ENCODE measurements at places on chromosomes 7 and 10.

GRCh38 chr7:104967595-104967994 is 46.4 kb upstream of the KMT2E start:
- no peak for DNase-seq

GRCh38 chr7:44111761-44112160 is 7.6 kb downstream of the AEBP1 start:
- DNase-seq, result no peak

DNA sequence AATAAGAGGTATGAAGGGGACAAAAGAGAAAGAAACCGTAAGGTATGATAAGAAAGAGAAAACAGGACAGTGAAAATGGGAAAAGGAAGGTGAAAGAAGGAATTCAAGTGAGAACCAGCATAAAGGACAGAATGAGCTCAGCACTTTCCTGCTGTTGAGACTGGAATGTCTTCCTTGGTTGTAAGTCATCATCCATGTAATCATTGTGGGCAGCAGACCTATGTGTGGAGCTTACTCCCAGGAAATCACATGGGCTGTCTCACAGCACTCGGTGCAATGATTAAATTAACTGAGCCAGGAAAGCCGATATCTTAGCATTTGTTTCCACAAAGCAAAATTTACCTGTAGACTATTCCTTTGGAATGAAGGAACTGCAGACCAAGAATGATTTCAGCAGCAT is 118.1 kb downstream of the PRKCQ start:
- no peak for DNase-seq

DNA sequence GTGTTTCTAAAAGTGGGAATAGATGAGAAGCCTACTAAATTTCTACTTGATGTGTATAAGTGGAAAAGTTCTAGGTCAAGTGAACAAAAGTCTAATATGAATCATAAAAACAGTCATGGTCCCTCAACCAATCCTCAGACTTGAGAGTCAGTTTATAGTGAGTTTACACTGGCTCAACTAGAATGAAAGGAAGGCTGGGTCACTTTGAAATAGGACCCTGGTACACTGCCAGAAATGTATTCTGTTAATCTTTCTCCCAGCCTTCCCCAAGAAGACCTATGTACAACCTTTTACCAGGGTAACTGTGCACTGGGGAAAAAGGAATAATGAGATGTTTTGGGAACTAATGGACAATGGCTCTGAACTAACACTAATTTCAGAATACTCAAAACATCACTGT is 17.3 kb downstream of the ELMO1 start:
- no peak for DNase-seq

- DNase-seq, result no peak
Measured at GRCh38 chr7:145152589-145152988, 316.7 kb upstream of the TPK1 start.

DNA sequence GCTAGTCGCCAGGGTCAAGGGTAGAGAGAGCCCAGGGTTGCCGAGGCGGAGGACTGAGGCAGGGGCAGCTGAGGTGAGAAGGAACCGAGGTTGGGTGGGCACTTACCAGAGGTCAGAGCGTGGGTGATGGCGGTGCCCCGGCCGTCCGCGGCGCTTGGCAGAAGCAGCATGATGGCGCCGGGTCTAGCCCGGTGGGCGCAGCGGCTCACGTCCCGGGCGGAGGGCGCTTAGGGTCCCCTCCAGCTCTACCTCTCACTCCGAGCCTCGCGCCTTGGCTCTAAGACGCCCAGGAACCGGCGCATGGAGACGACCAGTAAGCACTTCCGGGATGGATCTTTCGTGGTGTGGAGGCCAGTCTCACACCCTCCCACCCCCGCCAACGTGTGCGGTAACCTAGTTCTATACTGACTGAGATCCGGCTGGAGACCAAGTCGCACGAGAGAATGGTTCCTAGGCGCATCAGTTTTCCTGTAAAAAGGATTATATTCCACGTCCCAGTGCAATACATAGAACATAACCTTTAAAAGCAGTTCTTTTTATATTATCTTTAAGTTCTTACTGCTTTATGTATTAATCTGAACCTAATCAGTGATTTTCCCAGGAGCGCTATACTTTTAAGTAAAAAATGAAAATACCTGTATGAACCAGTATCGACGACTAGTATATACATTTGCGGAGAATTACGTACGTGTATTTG is at the start of gene DNAJC2:
Gene DNAJC2 (minus strand): TSS at position 315 of the 697 bp plus-strand sequence. CDS start 145 bp downstream, at position 170.
- peak; percentile 90 for DNase-seq

- DNase-seq, result no peak
Measured at GRCh38 chr7:106021151-106022067, 58.3 kb downstream of the CDHR3 start.

- DNase-seq, result no peak
Measured at GRCh38 chr7:69871213-69871885, 273.1 kb downstream of the AUTS2 start.

GRCh38 chr7:82286798-82287140 is 156.8 kb downstream of the CACNA2D1 start:
- DNase-seq, result no peak

DNA sequence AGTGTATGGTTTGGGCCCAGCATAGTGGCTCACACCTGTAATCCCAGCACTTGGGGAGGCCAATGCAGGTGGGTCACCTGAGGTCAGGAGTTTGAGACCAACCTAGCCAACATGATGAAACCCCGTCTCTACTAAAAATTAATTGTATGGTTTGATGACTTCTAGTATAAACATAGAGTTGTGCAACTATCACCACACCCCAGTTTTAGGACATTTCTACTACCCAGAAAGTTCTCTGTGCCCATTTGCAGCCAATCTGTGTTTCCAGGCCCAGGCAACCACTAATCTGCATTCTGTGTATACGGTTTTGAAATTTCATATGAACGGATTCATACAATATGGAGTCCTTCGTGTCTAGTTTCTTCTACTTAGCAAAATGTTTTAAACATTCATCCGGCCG is 20.0 kb downstream of the CLIP2 start:
- no peak for DNase-seq

DNA sequence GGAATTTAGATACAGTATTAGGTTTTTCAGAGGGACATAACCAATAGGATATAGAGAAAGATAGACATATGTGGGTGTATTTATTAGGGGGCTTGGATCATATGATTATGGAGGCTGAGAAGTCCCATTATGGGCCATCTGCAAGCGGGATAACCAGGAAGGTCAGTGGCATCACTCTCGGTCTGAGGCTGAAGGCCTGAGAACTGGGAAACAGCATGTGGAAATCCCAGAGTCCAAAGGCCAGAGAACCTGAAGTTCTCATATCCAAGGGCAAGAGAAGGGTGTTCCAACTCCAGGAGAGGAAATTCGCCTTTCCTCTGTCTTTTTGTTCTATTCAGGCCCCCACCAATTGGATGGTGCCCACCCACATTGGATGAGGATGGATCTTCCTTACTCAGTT is 180.7 kb downstream of the POU6F2 start:
- DNase-seq, result no peak
